ENCODE measurements at places on chromosomes 5 and 9. TPM values are rescaled to one million over a fixed set of nuclear protein-coding genes. Genes with fewer than 3 reads are reported as not detected.

SAXO1 gene
- not detected for total RNA-seq

PCDHGB4 gene
- total RNA-seq, result 13.2 TPM

ARHGEF39 gene
- 1.4 TPM for total RNA-seq

LPAR1 gene
- total RNA-seq, result 5.6 TPM

GPR21 gene
- total RNA-seq, result 1.8 TPM

PCDHA1 gene
- 0.13 TPM for total RNA-seq

LCN9 gene
- not detected for total RNA-seq

PTPRD gene
- 47.8 TPM for total RNA-seq

SHISAL2B gene
- total RNA-seq, result 1.4 TPM

MSX2 gene
- total RNA-seq, result 0.56 TPM

CDH12 gene
- 0.26 TPM for total RNA-seq

Data from endothelial cell (in vitro differentiated cells).